ENCODE measurements at places on chromosomes 13 and 19.

DNA sequence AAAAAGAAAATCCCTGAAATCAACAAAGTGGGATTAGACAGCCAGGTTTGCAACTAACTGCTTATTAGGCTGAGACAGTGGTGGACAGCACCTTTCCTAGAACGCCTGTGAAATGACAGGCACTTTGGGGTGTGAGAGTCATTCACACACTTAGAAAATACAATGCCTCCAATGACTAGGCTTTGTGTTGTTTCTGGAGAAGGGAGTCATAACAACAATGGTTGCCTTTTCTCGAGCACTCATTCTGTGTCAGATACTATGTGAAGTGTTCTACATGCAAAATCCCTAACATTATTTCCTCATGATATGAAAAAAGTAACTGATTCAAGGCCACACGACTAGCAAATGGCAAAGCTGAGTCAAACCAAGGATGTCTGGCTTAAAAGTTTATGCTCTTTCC is 41.2 kb downstream of the SACS start:
- no peak for DNase-seq

- no peak for DNase-seq
These were observed 367.9 kb downstream of the SLC7A1 start for GRCh38 chr13:29227576-29227975.

GRCh38 chr13:100890645-100891044 is 216.1 kb upstream of the TMTC4 start:
- no peak for DNase-seq

GRCh38 chr13:33178209-33178840 is 107.2 kb downstream of the STARD13 start:
- no peak for DNase-seq

DNA sequence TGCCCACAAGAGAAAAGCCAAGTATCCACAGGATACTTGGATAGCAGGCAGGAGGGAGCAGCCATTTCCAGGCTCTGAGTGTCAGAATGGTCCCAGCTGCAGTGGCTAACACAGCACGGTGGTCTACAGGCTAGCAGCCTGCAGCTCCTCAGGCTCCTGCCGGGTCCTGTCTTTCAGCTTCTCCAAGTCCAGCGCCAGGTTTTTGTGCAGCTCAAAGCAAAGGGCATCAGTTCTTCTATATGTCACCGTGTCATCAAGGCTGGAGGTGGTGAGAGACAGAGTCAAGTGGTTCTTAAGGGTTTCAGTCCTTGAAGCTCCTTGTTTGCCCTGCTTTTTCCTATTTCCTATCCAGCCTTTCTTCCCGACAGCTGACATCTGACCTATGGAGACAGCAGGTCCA is 188.6 kb downstream of the NUFIP1 start:
- DNase-seq = no peak
